ENCODE measurements at places on chromosomes 11 and 22. TPM values are rescaled to one million over a fixed set of nuclear protein-coding genes. Genes with fewer than 3 reads are reported as not detected.

DNA sequence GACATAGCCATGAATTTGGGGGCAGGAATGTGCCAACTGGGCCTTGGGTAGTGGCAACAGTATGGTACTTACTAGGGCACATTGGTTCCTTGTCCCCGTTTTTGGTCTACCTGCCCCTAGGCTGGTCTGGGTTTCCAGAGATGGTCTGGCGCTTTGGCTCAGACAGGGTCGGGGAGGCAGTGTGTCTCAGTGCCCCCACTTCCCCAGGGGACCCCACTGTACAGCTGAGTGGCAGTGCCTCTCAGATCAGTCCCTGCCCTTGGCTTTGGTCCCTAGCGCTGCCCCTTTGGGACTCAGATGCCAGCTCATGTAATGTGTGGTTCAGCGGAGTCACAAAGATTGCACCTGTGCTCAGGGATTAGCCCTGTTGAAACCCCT lies 3.3 kb downstream of the RIC8A start:
- DNase-seq, result no peak

- no peak for DNase-seq
Observed at GRCh38 chr22:29307596-29308147, 1.2 kb downstream of the GAS2L1 start.

DNA sequence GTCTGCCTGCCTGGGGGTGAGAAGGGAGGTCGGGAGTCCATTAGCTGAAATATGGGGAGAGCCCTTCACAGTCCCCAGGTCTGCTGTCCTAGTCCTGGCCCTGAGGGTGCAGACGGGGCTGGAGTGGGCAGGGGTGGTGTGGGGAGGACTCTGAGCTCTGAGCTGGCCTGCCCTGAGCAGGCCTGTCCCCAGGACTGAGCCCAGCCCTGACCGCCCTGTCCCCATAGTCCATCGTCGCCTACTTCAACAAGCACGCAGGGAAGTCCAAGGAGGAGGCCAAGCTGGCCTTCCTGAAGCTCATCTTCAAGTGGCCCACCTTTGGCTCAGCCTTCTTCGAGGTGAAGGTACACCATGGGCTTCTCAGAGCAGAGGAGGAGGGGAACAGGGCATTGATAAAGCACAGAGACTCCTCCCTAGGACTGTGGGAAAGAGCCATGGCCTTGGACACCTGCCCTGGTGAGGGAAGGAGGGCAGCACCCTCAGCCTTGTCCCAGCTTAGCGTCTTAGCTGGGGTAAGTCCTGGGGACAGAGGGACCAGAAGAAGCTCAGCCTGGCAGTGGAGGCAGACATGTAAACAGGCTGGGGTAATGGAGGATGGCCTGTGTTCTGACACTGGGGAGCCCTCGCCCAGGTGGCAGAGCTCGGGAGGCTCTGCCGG lies 83.7 kb downstream of the MYO7A start:
- DNase-seq, result no peak

DNA sequence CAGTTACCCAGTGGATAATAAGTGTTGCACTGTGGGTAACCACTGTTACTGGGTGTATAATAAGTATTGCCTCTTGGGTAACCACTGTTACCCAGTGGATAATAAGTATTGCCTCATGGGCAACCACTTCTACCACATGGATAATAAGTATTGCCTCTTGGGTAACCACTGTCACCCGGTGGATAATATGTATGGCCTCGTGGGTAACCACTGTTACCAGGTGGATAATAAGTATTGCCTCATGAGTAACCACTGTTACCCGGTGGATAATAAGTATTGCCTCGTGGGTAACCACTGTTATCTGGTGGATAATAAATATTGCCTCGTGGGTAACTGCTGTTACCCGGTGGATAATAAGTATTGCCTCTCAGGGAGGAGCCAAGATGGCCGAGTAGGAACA lies 29.7 kb upstream of the NXPE4 start:
- DNase-seq, result no peak

- DNase-seq, result no peak
Observed at GRCh38 chr11:102396708-102397563, 49.9 kb downstream of the BIRC2 start.

The SCGB1A1 gene
- not detected for polyA plus RNA-seq

The SEC14L6 gene
- 0.35 TPM for polyA plus RNA-seq

GRCh38 chr11:127492029-127492428 lies 491.5 kb upstream of the KIRREL3 start:
- DNase-seq, result no peak
